Lower leg skin (tissue), 4 donors: ENCODE measurements at places on chromosomes 12 and 14.
A peak's percentile ranks its signal among the peaks of the same experiment; 100 is the strongest.

- DNase-seq, result no peak
Observed at GRCh38 chr14:71309756-71310155, 402.5 kb downstream of the PCNX1 start.

DNA sequence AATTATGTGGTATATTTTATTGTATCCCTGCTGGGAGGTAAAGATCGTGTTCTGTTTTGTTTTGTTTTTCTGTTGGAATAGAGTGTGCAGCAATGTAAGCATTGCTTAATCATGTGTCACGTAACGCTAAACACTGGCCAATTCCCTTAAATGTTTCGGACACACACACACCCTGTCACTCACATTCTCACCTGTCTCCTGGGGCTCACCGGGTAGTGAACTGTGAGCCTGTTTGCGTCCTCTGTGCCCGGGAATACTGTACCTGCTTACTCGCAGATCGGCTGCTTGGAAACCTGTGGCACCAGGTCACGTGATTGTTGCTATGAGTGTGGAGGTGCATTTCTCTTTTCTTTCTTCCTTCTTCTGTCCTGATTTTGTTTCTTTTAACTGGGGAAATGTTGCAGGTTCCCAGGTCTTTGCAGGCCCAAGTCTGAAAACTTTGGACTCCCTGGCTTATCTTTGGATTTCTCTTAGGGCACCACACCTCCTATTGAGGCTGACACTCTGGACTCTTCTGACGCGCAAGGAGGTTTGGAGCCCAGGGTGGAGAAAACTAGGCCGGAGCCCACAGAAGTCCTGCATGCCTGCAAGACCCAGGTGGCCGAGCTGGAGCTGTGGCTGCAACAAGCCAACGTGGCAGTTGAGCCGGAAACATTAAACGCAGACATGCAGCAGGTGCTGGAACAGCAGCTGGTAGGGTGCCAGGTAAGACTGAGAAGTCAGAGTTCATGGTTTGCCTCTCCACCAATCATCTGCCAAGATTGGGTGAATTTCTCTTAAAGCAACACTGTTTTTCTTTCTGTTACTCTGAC is 181.1 kb downstream of the ESR2 start:
- DNase-seq, result no peak

GRCh38 chr14:90698379-90698869 is 117.8 kb downstream of the TTC7B start:
- peak; percentile 91 for DNase-seq

DNA sequence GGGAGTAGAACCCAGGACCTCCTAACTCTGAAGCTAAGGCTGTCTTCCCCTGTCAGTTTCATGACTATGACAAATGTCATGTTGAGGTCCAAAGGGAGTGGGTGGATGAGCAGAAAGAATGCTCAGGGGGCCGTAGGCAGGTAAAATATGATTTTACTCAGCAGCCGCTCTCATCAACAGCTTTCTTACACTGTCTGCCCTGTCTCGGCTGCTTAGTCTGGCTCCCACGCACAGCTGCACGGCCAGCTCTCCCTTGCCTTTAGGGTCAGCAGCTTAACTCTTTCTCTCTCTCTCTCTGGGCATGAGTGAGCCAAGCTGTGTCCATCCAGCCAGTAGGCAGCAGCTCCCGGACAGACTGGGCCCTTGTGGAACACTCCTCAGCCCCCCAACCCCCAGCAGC is 95.2 kb downstream of the GCH1 start:
- no peak for DNase-seq

DNA sequence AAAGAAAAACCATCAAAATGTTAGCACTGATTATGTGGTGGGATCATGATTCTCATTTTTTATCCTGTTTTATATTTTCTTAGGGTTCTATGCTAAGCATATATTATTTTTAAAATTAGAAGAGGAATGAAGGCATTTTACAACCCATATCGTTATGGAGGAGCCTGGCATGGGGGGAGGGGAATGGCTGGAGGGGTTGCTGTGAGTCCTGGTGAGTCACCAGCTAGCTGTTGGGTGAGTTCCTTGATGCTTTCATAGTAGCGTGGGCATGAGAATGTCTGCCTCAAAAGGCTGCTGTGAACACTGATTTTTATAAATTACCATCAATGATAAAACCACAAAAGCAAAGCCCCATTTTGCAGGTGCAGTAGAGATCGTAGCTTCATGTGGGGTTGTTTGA is 46.9 kb downstream of the C14orf132 start:
- DNase-seq, result no peak
